Daoy (cell line): ENCODE measurements at places on chromosomes 2 and 18. TPM values are rescaled to one million over a fixed set of nuclear protein-coding genes. Genes with fewer than 3 reads are reported as not detected.

DNA sequence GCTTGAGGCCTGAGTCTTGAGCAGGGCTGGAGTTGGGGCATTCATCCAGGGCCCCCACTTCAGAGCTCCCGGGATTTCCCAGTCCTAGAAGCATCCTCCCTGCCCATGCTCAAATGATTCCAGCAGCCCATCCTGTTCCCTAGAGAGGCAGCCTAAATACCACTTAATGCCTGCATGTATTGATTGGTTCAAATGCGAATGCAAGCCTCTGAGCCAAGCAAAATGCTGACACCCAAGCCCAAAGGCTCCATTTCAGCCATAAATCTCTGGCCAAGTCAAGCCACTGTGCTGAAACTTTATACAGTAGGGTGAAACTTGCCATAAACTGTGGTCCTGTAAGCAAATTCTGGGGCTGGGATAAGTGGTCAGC lies 279.8 kb downstream of the CLIP4 start:
- DNase-seq: no peak

Gene MRPS5
- total RNA-seq: 65.4 and 92.5 TPM in 2 replicates

GRCh38 chr2:191832668-191833067 lies 14.2 kb downstream of the CAVIN2 start:
- no peak for DNase-seq

Gene OR6B2
- total RNA-seq: not detected in 2 replicates

DNA sequence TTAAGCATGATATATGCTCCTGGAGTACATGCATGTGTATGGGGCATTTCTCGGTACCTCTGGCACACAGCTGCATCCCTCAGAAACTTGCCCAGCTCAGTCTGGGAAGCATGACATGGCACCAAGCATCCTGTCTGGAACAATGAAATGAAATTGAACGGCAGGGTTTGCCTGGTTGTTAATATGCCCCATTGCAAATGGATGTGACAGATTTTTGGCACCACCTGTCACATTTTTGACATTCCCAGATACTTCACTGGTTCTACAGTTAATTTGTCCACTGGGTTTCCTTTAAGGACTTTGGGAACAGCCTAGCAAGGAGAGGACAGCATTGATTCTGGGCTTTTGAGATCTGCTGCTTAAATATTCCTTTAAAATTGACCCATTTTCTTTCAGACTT lies 305.8 kb downstream of the TSN start:
- peak; percentile 6 for DNase-seq

Gene CYRIA
- 0.48 and 0.80 TPM in 2 replicates for total RNA-seq

GRCh38 chr2:82254728-82255127 lies 1950.2 kb upstream of the LRRTM1 start:
- no peak for DNase-seq

- peak; percentile 34 for DNase-seq
These were observed 2.8 kb upstream of the PPP4R3B start for GRCh38 chr2:55620123-55620779.

Gene RNF152
- total RNA-seq: 1.3 and 4.2 TPM in 2 replicates

DNA sequence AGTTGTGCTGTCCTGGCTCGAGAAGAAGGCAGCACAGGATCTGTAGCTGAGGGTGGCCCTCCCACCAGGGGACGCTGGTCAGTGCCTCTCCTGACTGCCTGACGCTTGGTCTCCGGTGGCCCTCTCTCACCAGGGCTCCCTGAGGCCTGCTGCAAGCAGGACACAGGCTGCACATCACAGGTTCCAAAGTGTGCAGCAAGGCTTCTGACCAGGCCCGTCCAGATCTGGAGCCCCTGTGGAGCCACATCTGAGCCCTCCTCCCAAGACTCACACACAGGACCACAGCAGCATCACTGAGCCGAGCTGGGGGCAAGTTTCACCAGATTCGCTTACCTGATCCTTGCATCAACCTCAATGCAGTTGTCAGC lies 12.1 kb downstream of the AMER3 start:
- DNase-seq: no peak

DNA sequence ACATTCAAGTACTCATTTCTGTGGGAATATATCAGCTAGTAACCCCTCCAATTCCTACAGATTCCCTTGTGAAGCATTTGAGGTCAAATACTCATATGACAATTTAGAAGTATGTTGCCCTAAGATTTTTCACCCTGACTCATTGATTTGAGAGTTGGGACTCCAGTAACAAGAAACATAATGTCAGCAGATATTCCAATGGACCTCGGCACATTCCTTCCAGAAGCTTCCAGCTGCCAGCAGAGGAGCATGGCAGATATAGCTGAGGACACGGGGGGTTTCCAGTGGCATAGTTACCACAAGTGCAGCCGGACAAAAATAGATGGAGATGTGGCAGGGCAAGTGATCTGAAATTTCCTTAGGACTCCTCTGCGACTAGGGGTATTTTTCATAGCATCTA lies 101.9 kb upstream of the ARHGAP28 start:
- no peak for DNase-seq

GRCh38 chr18:59011786-59012185 lies 127.9 kb upstream of the SEC11C start:
- no peak for DNase-seq

DNA sequence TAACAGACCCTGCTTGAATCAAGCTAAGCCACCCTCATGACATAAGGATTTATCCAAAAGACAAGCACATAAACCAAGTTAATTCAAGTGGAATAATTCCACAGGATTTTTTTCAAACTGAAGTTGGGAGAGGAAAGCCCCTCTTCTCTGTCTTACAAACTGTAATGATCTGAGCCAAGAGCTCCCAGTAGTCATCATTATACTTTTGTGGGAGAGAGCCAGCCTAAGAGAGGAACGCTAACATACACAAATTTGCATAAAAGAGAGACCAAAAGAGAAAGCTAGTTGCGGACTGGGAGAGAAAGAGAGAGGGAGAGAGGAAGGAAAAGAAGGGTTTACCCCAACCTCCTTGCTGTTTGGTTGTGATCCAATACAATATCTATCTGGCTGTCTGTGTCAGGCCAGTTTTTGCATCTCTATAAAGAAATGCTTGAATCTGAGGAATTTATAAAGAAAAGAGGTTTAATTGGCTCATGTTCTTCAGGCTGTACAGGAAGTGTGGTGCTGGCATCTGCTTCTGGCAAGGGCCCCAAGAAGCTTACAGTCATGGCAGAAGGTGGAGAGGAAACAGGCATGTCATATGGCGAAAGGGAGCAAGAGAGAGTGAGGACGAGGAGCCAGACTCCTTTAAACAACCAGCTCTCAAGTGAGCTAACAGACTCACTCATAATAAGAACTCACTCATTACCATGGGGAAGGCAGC lies 20.8 kb upstream of the PUM2 start:
- DNase-seq: no peak

- DNase-seq: no peak
These were observed 185.5 kb upstream of the DOK6 start for GRCh38 chr18:69215161-69215560.

- DNase-seq: no peak
These were observed 10.7 kb downstream of the KIF3C start for GRCh38 chr2:25971596-25971995.

- no peak for DNase-seq
These were observed 35.2 kb downstream of the WDPCP start for GRCh38 chr2:63553049-63553448.

Gene DYTN
- not detected in 2 replicates for total RNA-seq

- no peak for DNase-seq
These were observed 8.3 kb downstream of the EHBP1 start for GRCh38 chr2:62713837-62714236.

DNA sequence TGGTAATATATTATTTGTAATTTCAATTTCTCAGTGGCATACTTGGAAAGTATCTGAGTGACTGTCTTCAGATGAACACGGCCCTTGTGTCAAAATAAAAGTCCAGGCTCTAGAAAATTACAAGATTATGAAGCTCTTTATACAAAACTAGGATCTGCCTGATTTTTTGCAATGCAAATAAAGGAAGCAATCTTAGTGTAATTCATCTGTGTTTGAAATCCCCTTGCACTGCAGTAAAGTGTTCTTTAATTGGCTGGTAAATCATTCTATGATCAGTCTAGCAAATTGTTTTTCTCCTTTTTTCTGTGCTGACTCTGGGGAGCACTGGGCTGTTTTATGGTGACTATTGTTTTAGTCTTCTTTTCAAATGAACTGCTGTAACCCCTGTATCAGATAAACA lies 1039.0 kb downstream of the SOCS6 start:
- DNase-seq: no peak

Gene GYPC
- total RNA-seq: 23.6 and 33.4 TPM in 2 replicates

DNA sequence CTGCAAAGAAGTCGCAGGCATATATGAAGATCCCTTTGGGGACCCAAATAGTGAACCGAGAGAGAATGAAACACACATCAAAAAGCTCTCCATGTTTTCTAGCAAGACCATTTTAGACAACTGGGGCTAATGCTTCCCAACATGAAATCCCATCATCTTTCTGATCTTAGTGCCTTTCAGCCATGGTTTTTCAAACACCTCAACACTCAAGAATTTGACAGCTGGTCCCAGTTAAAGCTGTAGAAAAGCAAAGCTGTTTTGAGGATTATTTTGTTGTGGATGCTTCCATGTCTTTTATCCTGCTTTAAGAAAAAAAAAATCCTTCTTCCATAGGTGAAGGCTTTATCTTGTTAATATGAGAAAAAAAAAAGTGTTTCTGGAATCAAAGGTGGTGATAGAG lies 259.1 kb downstream of the STK39 start:
- DNase-seq: no peak

DNA sequence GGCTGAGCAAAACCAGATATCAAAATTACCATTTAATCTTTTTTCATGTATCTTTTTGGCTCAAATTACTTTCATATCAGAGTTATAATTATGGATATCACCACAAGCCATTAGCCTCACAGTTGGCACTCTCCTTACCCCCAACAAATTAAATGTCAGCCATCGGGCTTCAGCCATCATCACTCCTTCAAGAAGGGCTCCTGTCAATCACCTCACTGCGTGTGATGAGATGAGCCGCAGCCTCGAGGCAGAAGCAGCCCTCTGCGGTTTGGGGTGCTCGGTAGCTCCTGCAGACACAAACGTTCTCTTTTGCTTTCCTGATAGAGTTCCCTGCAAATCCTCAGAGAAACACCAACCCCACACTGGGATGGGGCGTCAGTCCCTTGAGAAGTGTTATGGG lies 94.1 kb downstream of the DNER start:
- DNase-seq: no peak

DNA sequence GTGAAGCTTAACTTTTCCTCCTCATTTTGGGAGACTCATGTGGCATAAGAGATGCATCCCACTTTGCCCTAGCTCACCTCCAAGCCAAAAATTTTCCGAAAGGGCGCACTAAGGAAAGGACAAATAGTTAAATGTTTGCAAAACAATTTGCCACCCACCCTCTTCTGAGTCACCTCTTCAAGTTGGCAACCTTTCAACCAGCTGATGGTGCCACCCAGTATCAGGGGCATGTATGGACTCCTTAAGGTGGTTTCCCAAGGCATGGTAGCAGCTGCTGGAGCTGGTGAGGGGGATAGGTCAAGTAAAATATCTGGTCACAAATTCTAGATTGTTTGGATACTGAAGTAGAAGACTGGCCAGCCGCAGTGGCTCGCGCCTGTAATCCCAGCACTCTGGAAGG lies 17.2 kb upstream of the ITGAV start:
- peak; percentile 63 for DNase-seq

- no peak for DNase-seq
These were observed 100.3 kb downstream of the DOCK10 start for GRCh38 chr2:224941960-224942359.

GRCh38 chr2:131584380-131584779 lies 56.7 kb downstream of the CCDC74A start:
- DNase-seq: no peak

GRCh38 chr2:187349326-187349944 lies 98.6 kb downstream of the CALCRL start:
- no peak for DNase-seq

Gene HOXD11
- total RNA-seq: 13.4 and 14.0 TPM in 2 replicates
